ENCODE measurements at places on chromosomes 3 and 15.

- DNase-seq: no peak
Measured at GRCh38 chr3:131883086-131883485, 151.7 kb downstream of the CPNE4 start.

DNA sequence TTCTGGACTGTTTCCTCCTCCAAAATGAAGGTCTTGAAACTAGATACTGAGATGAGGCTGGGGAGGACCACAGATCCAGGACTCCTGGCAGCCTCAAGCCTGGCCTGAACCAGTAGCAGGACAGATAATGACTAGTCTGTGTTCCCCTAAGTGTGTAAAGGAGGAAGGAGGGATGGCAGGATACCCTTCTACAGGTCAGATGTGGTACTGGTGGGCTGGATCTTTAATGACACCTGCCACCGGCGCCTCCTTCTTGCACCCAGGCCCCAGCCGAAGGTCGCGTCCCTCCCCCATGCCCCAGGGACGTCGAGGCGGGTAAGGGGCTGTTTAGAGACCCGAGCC lies 556 bp downstream of the USP19 start:
- DNase-seq: no peak

DNA sequence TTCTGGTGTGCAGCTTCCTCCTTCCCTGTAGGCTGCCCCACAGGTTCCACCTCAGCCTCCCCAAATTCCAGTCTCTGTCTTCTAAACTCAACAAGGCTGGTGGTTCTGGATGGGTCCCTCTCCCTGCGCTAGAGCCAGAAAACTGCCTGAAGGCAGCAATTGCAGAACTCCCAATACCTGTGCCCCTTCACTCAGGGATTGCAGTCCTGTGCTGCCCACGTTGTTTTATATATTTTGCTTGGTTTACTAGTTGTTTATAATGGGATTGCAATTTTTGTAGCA lies 14.8 kb upstream of the NPTN start:
- no peak for DNase-seq

GRCh38 chr15:23372284-23372683 lies 17.7 kb downstream of the GOLGA8S start:
- no peak for DNase-seq

- no peak for DNase-seq
Measured at GRCh38 chr3:50153782-50154475, 1.2 kb upstream of the SEMA3F start.

DNA sequence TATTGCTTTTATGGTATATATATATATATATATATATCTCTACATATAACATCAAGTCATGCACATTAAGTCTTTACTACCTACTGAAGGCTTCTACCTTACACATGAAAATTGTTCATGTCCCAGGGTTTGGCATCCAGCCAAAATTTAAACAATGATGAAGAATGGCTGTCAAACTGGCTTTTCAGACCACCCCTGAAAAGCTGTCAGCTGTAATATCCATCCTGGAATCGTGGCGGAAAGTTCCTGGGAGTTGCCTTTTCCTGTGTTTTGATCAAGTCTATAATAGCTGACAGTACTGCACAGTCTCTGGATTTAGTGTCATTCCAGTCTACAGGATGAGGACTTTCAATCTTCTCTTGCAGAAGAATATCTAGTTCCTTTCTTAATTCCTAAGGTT lies 48.3 kb downstream of the DHX36 start:
- DNase-seq: no peak

DNA sequence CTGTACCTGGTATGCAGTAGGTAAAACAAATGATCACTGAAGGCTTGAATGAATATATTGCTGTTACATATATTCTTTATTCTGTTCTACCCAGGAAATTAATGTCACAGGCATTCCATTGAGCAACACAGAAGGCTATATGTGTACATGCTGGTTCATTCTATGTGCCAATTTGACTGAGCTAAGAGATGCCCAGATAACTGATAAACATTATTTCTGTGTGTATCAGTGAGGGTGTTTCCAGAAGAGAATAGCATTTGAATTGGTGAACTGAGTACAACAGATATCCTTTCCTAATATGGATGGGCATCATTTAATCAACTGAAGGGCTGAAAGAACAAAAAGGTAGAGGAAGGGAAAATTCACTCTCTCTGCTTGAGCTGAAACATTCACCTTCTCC lies 886.8 kb downstream of the FHIT start:
- DNase-seq: no peak

DNA sequence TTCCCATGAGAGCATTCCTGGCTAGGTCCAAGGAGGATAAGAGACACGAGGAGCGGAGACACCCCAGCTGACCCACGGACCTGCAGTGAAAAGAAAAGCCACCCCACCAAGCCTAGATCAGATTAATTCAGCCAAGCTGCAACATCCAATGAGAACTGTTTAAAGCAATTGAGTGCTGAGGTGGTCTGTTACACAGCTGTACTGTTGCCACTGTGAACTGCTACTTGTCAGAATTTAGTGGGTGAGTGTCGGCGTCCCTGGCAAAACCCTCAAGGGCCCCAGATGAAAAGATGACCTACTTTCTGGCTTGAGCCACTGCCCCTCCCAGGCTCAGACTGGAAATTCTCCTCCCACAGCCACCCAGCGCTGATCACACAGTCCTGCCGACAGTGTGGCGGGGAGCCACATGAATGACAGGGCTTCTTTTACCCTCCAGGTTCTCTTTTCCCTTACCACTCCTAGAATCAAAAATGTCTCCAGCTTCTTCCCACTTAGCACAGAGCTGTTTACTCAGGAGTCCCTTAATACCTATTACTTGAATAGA lies 26.4 kb upstream of the KBTBD12 start:
- no peak for DNase-seq

DNA sequence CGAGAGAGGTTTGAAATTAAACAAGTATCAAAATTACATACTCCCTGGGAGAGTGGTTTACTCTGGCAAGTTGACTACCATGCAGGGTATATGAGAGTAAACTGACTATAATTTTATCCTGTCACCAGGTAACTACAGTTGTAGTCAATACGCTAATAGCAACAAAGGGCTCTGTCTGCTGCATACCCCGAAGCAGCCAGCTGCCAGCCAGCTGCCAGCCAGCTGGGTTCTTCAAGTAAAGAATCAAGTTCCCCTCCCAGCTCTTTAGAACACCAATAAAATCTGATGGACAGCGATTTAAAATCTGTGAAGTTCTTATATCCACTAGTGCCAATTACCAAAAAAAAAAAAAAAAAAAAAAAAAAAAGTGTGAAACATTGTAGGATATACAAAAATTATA lies 417.7 kb upstream of the CFAP20DC start:
- no peak for DNase-seq

DNA sequence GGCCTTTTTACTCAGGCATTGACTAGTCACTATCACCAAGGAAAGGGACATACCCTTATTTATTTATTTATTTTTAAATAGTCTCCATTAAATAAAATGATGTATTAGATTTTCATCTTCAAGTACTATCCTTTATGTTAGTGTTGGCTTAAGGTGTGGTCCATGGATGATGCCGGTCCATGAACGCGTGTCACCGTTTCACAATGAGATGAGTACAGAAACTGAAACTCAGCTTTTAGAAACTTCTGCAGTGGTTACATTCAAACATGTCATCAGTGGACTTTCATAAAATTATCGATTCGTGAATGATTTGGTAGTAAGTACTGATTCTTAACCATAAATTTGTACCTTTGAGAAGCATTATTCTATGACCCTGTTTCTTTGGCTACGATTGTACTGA lies 166.6 kb downstream of the SATB1 start:
- DNase-seq: no peak

DNA sequence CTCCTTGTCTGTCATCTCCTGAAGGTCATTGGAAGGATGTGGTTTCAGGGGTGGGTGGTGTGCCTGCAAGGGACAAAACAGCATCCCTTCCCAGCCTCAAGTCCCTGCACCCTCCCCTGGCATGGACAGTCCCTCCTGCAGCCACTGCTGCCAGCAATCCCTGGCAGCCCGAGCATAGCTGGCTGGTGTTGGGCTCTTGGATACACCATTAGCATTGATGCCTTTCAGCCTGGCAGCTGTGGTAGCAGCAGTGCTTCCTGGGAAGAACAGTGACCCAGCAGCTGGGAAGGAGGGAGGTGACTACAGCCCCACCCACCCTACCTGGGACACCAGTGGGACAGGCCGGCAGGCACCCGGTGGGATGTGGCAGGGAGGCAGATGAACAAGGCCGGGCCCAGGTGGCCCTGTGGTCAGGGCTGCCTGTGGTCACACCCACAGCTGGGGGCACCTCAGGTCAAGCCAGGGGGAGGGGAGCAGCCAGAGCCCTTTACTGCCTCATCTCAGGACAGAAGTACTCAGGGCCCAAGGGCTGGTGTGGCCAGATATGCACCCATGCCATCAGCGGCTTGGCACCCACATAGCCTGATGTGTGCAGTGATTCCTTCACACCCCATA lies 32.9 kb upstream of the TMEM115 start:
- DNase-seq: no peak

DNA sequence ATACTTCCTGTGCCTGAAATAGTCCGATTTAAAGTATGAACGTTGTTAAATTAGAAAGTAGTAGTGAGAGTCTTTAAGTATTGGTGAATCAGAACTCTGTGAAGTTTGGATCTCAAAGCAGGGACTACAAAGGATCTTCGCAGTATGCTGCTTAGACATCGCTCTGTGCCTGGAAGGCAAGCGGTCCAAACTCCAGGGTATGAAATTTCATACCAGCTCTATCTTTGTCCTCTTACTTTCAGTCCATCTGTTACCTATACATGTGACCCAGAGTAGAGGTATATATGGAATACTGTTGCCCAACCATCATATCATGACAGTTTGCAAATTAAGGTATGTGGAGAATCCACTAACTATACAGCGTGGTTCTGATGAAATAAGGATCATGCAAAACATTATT lies 34.5 kb downstream of the VPS8 start:
- no peak for DNase-seq

- DNase-seq: no peak
Measured at GRCh38 chr3:116112696-116113095, 332.6 kb downstream of the LSAMP start.

All from cardiac septum (tissue), 1 donor.